ENCODE measurements at places on chromosomes 12 and 14. TPM values are rescaled to one million over a fixed set of nuclear protein-coding genes. Genes with fewer than 3 reads are reported as not detected.

DDN gene
- 0.05 TPM for total RNA-seq

DNA sequence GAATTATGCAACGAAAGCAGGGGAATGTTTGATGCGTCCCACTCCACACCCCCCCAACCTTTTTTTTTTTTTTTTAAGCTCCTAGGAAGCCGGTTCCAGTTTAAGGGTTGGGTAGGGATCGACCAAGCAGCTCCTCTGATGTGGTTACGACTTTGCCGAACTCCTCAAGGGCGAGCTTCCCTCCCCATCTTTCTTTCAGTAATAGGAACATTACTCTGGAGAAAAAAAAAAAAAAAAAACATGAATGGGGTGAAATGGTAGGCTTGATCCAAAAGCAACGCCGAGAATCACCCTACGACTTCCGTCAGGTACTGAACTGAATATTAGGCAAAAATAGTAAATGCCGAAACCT lies 9.6 kb downstream of the BMP4 start:
- DNase-seq, result no peak

DNA sequence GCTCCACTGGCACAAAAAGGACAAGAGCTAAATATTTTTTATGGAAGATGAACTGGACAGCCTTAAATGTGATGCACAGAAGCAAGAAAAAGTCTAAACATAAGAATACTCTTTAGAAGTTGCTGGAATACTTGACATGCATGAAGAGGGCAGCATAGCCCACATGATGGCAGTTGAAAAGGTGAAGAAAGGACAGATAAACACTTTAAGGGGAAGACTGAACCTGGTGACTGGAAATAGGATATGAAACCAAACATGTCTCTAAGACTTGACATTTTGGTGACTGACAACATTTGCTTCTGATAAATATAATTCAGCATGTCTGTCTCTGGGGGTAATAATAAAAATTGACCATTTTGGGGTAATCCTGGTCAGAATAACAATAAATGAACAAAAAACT lies 273.1 kb downstream of the CCDC91 start:
- DNase-seq, result no peak

CIROP gene
- not detected for total RNA-seq

CMKLR1 gene
- not detected for total RNA-seq

- no peak for DNase-seq
These were observed 21.0 kb downstream of the BATF start for GRCh38 chr14:75543253-75543652.

DNA sequence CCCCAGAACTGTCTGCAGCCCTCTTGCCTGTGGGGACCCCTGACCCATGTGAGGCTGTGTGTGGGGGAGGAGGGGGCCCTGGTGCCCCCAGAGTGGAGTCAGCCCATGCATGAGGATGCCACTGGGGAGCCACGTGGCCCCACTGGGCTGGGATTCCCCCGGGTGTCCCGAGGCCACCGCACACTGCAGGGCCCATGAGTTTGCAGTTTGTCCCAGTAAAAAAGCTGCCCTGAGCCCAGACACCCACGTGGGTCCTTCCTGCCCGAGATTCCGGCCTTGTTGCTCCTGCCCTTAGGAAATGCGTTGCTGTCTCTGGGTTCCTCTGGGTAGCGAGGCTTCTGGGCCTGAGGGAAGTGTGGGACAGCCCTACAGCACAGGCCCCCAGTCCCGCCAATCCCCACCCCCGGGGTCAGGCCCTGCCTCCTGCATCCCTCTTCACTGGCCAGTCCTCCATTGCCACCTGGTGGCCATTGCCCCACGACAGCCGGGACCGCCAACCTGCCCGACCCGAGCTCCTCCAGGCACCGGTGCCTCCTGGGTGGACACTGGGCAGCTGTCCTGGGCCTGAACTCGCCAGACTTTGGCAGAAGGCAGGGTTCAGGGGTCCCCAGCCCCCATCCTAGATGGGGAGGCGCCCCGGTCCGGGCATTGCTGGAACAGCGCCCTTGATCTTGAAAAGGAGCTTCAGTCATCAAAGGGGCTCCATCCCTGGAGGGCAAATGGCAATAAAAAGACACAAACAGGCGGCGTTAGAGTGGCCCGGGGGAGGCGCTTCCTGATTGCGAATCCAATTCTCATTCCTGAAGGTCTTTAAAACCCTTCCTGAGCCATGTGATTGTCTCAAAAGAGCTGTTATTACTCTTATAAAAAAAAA lies 15.6 kb upstream of the C14orf180 start:
- DNase-seq, result peak; percentile 16

- no peak for DNase-seq
These were observed 33.0 kb downstream of the P2RX2 start for GRCh38 chr12:132651444-132652100.

DNA sequence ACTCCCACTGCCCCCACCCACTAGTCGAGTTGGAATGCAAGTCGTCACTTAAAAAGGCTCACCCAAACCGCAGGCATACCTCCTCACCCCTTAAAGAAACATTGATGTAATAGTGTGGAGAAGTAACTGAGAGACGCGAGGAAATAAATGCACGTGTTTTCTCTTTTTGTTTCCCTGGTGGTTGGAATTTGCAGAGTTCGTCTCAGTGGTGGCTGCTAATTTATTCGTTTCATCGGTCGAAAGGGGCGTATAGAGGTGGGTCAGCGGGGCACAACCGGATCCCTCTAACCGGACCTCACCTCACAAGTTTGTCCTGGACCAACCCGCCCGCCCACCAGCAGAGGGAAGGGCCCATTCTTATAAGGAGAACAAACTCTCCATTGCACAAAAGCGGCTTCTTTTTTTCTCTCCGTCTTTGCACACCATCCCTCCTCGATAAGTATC lies 5.0 kb upstream of the NPAS3 start:
- DNase-seq, result peak; percentile 34

DNA sequence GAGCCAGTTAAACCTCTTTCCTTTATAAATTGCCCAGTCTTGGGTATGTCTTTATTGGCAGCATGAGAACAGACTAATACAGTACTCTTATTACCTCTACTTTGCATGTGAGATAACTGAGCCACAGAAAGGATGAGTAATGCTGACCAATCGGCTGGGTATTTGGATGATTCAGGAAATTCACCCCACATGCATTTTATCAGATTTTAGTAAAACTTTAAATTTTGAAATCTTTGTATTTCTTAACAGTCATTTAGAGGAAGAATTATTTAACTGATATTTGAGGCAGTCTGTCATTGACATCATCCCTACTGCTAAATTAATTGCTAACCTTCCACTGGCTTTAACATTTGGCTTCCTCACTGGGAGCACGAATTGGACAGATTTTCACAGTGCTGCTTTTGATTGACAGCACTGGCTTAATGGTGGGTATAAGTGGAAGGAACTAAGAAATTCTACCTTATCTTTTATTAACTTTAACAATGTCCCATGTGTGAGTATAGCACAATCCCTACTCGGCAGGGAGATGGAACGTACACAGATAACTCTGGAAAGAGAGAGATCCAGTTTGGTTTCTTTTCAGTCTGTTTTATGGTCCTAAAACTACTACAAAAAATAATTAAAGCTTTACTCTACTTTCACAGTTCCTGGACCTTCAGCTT lies 261.0 kb downstream of the DACT1 start:
- peak; percentile 85 for DNase-seq
